ENCODE measurements at places on chromosomes 11 and 22. TPM values are rescaled to one million over a fixed set of nuclear protein-coding genes. Genes with fewer than 3 reads are reported as not detected.

DNA sequence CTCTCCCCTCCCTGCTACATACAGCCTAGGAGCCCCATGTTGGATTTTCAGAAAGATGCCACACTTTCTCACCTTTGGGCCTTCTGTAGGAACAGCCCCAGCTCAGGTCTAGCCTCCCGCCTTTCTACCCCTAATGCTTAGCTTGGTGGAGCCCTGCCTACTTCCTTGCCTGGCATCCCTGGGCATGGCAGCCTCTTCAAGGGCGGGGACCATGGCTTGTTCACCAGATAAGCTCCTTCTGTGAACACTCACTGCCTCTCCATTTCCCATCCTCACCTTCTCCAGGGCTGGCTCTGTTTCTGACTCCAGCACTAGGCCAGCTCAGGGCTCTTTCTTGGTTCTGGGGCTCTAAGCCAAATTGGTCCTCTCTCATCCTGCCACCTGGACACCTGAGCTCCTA is 1.4 kb downstream of the SEPTIN3 start:
- DNase-seq: no peak

DNA sequence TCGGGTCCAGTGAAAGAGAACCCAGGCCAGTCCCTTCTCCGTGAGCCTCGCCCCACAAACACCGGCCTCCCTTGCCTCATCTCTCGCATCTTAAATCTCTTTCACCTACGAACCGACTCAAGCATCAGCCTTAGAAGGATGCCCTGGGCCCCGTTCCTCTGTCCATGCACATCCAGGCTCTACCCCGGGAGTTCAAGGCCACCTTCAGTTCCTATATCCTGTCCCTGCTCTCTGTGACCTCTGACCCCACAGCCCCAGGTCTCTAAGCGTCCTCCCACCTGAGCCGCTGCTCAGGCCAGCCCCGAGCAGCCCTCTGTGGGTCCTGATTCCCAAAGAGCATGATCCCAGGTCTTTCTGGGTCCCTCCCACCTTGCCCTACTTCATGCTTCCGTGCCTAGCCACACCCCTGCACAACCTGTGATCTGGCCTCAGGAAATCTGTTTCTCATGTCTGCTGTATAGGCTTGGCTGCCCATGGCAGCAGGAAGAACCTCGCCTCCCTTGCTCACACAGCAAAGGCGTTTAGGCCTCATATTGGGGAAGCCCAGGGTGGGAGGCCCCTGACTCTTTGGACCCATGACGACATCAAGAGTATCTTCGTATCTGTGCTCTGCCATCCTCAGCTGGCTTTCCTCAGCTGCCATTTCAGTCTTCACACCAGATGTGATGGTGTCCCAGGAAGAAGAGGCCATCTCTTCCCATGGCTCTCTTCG is 77.5 kb upstream of the SEPTIN5 start:
- DNase-seq: no peak

- DNase-seq: no peak
Measured at GRCh38 chr11:9688716-9689511, 25.0 kb downstream of the SWAP70 start.

IMMP1L gene
- 57.6 TPM for polyA plus RNA-seq

AIFM3 gene
- 0.97 TPM for polyA plus RNA-seq

GRCh38 chr11:100119176-100119575 is 567.9 kb upstream of the ARHGAP42 start:
- DNase-seq: no peak

DNA sequence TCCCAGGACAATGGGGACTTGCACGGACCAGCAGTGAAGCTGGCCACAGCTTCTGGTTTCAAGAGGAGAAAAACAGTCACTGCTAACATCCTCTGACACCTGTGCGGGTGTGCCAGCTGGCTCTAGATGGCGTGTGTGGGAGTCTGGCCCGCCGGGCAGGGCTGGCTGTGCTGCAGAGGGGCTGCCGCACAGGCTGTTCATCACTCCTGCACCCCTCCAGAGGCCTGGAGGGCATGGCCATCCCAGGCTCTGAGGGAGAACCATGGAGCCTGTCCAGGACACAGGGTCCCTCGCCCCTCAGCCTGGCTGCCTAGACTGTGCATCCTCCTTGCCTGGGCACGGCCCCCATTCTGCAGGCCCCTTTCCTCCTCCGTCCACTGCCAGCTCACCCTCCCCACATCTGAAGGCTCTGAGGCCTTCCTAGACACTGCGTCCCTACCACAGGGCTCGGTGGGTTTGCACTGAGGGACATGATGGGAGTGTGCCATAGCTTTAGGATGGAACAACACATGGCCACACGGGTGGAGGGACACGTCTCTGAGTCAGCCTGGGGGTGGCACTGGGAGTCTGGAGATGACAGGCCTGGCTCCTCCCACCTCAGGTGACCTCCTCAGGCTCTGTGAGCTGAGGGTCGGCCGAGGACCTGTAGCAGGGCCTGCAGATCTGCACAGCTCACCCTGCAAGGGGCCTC is 42.1 kb upstream of the GNB1L start:
- DNase-seq: no peak

GLYATL2 gene
- polyA plus RNA-seq: 2.2 TPM

FIBIN gene
- polyA plus RNA-seq: 28.5 TPM

KCNQ1 gene
- polyA plus RNA-seq: 11.8 TPM

DNA sequence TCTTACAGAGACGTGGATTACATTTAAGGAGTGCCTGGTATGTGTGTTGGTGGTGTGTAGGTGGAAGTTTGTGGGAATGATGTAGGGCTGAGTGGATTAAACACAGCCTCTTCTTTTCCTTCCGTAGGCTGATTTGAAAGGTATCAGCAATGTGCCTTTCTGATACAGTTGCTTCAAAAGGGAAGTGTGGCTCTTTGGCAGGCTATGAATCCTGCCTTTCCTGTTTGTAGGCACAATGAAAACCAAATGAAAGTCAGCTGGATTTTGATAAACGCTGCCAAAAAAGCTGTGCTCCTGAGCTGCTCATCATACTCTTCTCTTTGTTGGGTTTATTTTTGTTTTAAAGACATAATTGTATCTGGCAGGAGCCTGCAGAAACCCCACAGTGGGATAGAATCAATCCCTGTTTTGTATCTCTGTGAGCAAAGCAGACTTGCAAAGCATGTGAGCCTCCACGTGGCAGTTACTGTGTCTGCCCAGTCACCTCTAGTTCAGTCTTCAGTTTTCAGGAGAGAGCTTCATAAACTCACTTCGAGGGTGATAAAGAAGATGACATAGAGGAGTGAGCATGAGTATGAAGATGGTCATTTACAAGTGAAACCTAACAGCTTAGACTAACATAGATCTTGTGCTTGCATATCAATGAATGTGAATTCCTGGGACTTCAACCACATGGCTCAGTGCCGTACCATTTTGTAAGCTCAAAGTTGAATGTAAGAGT is 655.7 kb upstream of the KIRREL3 start:
- no peak for DNase-seq

SNAP29 gene
- polyA plus RNA-seq: 34.0 TPM

JHY gene
- 14.0 TPM for polyA plus RNA-seq

GRCh38 chr22:29031227-29032011 is 30.2 kb downstream of the C22orf31 start:
- no peak for DNase-seq

GRCh38 chr11:76781046-76781801 is 1.9 kb upstream of the TSKU start:
- DNase-seq: no peak

DNA sequence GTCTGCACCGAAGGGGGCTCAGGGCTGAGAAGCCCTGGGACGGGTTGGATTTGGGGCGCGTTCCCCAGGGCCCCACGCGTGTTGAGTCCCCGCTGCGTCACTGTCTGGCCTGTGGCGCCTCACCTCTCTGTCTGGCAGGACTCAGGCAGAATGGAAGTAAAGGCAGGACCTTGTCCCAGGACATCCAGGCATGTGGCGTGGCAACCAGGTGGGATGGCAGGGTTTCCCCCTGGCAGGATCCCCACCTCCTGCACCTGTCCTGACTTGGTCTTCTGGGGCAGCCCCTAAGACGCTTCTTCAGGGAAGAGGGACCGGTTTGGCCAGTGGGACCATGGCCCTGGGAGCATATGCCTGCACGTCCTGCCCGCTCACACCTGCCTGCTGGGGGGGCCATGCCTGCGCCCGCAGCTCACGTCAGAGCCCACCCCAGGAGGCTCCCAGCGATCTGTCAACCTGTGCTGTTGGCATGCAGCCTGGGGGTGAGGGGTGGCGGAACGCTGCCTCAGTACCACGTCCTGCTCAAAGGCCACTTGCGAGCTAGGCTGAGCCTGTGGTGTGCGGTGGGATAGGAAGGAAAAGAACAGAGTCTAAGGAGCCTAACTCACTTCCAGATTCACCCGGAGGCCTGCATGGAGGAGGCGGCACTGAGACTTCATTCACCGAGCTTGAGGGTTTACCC is 72.7 kb downstream of the KCNQ1 start:
- no peak for DNase-seq

RIMBP3B gene
- not detected for polyA plus RNA-seq

NPTXR gene
- 4.4 TPM for polyA plus RNA-seq

OR51B5 gene
- 0.14 TPM for polyA plus RNA-seq

DNA sequence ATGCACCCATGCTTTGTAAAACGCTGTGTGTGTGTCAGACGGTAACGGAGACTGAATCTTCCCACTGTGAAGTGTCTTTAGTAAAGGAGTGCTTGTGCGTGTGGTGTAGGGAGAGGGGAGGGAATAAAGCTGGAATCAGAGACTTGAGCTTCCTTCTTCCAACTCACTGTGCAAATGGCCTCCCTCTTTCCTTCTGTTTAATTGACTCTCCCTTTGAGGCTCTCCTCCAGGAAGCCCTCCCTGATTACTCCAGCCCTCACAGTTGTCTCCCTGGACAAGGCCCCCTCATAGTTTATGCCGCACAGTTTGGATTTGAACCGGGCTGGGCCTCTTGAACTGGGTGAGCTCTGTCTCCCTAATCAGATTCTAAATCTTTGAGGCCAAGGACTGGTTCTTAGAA is 23.0 kb upstream of the KCNJ11 start:
- DNase-seq: no peak

DNA sequence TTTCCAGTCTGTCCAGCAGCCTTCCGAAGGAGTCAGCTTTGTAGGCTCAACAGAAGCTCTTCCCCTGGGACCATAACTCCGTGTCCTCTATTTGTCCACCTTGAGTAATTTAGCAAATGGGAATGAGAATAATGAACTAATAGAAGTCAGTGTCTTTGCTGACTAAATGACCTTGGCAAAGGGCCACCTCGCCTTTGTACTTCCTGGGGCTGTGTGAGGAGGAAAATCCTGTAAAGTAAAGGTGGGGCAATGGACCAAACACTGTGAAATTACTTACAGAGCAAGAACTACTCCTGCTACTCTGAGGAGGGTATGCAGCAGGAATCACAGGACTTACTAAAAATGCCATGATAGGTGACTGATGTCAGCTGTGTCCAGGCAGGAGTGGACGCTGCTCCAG is 36.2 kb upstream of the CSNK2A3 start:
- DNase-seq: no peak

- no peak for DNase-seq
Measured at GRCh38 chr11:75283391-75283931, 42.9 kb downstream of the TPBGL start.

- no peak for DNase-seq
Measured at GRCh38 chr22:29449296-29449875, 11.0 kb downstream of the RFPL1 start.

CCDC81 gene
- polyA plus RNA-seq: 1.1 TPM

DNA sequence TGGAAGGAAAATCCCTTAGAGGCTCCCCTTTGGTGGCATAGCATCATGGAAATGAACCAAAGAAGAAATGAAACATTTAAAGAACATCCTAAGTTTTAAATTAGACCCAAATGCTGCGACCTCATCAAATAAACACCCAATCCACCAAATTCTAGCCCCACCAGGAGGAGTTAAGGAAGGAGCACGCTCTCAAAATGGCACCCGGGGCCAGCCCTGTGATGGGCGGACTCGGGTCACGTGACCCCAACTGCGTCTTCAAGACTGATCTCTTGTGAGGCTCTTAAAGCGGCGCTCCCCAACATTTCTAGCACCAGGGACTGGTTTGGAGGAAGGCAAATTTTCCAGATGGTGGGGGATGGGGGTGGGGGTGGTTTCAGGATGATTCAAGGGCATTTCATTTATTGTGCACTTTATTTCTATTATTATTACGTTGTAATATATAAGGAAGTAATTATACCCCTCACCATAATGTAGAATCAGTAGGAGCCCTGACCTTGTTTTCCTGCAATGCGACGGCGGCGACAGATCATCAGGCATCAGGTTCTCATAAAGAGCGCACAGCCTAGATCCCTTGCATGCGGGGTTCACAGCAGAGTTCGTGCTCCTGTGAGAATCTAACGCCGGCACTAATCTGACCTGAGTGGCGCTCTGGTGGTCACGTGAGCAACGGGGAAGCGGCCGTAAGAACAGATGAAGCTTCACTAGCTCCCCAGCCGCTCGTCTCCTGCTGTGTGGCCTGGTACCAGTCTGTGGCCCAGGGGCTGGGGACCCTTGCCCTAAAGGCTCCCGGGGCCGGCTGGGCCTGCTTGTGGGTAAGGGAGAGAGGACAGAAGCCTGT is 90.6 kb upstream of the SLC22A12 start:
- DNase-seq: no peak

- no peak for DNase-seq
Measured at GRCh38 chr11:85170184-85170583, 457.0 kb downstream of the DLG2 start.

OR5A1 gene
- not detected for polyA plus RNA-seq

SCGB1C1 gene
- not detected for polyA plus RNA-seq

- DNase-seq: no peak
Measured at GRCh38 chr22:36360871-36361383, 26.8 kb downstream of the MYH9 start.

GRCh38 chr11:113188371-113188834 is 126.0 kb upstream of the TTC12 start:
- DNase-seq: no peak

DNA sequence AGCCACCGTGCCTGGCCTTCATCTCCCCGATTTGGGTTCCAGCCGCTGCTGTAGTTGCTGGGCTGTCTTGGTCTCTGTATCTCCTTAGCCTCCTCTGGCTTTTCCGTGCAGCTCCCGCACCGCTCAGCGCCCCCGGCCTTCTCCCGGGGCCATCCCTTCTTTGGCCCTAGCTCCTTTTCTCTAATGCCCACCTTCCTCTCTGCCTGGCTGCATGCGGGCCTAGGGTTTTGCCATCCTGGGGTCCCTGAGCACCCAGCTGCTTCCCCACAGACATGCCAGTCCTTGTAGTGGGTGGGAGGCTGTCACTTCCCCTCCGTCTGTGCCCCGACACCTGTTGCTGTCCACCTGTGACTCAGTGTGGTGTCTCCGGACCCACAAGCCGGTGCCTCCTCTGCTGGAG is 36.4 kb downstream of the KCNJ4 start:
- DNase-seq: no peak

OR4D9 gene
- 0.04 TPM for polyA plus RNA-seq

- no peak for DNase-seq
Measured at GRCh38 chr11:2996976-2997375, 4.8 kb upstream of the NAP1L4 start.

ALDH3B2 gene
- 3.1 TPM for polyA plus RNA-seq

GRCh38 chr11:408154-409007 is 6.4 kb downstream of the SIGIRR start:
- DNase-seq: no peak

DNA sequence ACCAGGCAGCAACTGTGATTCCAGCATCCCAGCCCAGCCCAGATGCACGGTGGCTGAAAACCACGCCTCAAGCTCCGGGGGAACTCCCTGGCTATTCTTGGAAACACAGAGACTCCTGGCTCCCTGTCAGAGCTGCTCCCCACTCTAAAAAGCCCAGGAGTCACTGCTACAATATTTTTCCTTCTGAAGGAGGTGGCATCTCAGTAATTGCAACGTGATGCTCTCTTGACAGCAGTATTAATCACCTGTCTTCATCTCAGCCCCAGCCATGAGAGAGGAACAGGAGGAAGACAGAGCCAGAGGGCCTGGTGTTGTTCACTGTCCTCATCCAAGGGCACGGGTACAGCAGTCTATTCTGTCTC is 26.9 kb downstream of the DRD2 start:
- DNase-seq: no peak

GRCh38 chr11:112694813-112695212 is 266.4 kb upstream of the NCAM1 start:
- no peak for DNase-seq
